HT1080 (cell line): ENCODE measurements at places on chromosomes 16 and 17.

GRCh38 chr17:2123375-2124251, 68.7 kb downstream of the HIC1 start:
- no peak for DNase-seq

GRCh38 chr17:72934927-72935326, 157.6 kb downstream of the SLC39A11 start:
- no peak for DNase-seq

DNA sequence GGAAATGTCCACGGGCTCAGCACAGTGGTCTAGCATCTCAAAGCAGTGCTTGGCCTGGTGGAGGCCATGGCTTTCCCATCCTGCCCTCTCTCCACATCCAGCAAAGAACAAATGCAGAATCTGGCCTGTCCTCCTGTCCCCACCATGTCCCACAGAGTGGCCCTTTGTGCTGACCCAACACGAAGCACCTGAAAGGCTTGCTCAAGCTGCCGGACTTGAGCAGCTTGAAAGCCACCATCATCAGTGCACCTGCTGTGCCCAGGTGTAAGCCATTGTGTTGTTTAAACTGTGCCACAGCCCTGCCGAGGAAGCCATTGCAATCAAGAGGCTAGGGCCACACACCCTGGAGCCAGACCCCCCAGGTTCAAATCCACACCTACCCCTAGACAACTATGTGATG, 115.5 kb downstream of the SOCS1 start:
- DNase-seq = no peak

- DNase-seq = no peak
Measured at GRCh38 chr16:69644790-69645189, 79.0 kb downstream of the NFAT5 start.

- no peak for DNase-seq
Measured at GRCh38 chr16:14405611-14406537, 224.2 kb downstream of the PARN start.

DNA sequence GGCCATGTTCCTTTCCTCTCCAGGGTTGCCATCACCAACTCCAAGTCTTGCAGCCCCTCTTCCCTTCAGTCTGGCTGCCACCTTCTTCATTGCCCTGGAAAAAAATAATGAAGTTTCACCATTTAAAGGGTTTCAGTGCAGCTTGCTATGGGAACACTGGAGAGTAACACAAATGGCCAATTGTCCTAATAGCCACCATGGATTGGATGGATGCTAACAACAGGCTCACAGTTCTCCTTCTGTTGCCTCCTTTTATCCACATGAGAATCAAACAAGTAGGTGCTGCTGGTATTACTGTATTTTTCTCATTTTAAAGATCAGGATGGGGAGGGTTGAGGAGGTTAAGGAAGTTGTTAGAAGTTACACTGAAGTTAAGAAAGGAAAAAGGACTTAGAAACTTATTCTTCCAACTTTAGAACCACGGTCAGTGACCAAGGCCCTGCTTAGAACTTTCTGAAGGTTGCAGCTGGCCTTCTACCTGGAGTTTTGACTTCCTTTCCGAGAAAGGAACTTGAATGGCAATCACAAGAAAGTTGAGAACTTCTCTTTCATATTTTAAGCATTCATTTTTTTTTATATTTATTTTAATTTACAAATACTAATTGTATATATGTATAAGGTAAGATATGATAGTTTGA, 198.0 kb upstream of the MAF start:
- no peak for DNase-seq
